Stimulated activated CD8-positive, alpha-beta memory T cell treated with anti-CD3 and anti-CD28 coated beads, Interleukin-7, amount 100 ng/mL, for 48 hours (primary cell): ENCODE measurements at places on chromosomes 13 and 19.

GRCh38 chr19:50718255-50719118, 1.1 kb downstream of the SHANK1 start:
- no peak for DNase-seq

DNA sequence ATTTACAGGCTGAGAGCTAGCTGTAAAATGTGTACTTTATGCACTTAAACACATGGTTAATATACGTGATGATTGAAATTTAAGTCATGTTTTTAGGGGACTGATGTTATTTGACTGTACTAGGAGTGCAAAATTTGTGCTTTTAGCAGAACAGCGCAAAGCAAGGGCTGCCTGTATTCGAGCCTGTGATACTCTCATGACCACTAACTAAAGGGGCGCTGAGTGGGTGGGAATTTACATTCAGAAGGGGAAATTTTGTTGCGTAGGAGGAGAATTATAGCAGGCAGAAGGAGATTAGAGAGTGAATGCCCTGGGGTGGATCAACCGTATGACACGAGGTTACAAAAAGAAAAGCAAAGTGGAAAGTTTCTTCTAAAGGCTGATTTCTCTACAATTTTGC, 271.8 kb upstream of the HTR2A start:
- DNase-seq, result no peak

GRCh38 chr19:6066661-6067646, 43.3 kb downstream of the RFX2 start:
- no peak for DNase-seq

GRCh38 chr13:42486711-42487198, 87.2 kb upstream of the TNFSF11 start:
- no peak for DNase-seq

DNA sequence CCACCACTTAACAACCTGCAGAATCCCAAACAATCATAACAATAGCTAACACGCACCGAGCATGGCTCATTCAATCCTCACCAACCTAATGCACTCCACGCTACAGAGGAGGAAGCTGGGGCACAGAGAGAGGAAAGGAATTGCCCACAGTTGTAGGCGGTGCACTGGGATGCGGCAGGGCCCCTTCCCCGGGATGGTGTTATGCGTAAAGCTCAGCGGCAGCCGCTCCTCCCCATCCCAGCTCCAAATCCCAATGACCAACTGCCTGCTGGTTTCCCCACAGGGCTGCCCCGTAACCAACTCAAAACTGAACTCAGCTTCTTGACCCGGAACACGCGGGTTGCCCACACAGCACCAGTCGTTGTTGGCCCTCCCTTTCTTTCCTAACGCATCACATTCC, 42.2 kb downstream of the SERP2 start:
- no peak for DNase-seq
